Right renal pelvis (tissue), 4 donors: ENCODE measurements at places on chromosomes 7 and 10. TPM values are rescaled to one million over a fixed set of nuclear protein-coding genes. Genes with fewer than 3 reads are reported as not detected.

- DNase-seq, result peak; percentile 17
Measured at GRCh38 chr7:21504021-21504420, 38.8 kb upstream of the DNAH11 start.

DNA sequence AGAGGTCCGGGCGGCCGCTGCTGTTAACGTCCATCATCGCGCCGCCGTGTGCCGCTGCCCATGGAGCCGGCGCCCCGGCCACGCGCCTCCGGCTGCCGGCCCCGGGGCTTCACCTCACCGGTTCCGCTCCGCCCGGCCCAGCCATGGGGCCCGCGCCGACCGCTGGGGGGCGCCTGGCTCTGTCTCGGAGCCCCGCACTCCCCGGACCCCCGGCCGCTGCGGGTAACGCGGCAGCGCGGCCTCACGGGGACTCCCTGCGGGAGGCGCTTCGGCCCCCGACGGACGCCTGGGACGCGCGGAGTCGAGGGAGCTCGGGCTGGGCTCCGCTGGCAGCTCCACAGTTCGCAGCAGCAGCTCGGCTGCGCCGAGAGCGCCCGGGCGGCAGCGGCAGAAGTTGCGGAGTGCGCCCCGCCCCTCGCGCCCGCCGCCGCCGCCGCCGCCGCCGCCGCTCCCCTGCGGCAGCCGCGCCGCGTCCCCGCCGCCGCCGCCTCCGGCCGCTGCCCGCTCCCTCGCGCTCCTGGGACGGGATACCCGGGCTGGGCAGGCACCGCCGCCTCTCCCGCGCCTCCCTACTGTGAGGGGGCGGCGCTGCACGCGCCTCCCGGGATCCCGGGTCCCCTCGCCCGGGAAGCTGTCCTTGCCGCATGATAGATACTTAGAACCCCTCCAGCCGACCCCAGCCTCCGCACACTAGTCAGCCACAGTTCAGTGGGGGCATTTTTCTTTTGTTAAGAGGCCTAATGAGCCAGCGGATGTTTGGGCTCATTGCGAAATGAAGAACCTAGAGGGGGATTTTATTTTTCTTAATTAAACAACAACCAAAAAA lies at the start of gene HTR7:
TSS of gene HTR7 (minus strand) at position 405 of the 826 bp plus-strand sequence. CDS start at position 37, 368 bp downstream.
- peak; percentile 36 for DNase-seq

GRCh38 chr7:101906291-101907240 lies 89.1 kb downstream of the CUX1 start:
- DNase-seq, result no peak

DNA sequence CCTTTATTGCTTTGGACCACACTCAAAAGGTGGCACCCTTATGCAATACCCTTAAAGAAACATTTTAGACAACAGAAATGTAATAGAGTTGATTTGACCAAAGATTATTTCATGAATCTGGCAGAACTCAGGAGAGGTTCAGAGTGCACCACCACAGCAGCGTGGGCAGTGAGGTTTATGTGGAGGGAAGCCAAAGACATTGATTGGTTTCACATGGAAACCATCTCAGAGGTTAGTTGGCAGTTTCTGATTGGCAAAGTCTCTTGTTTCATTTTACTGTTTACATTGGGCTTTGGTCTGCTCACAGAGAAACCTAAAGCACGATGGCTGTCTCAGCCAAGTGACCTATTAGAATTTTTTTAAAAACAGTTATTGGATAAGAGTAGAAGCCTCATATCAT lies 101.3 kb downstream of the SDHAF3 start:
- DNase-seq, result no peak

DNA sequence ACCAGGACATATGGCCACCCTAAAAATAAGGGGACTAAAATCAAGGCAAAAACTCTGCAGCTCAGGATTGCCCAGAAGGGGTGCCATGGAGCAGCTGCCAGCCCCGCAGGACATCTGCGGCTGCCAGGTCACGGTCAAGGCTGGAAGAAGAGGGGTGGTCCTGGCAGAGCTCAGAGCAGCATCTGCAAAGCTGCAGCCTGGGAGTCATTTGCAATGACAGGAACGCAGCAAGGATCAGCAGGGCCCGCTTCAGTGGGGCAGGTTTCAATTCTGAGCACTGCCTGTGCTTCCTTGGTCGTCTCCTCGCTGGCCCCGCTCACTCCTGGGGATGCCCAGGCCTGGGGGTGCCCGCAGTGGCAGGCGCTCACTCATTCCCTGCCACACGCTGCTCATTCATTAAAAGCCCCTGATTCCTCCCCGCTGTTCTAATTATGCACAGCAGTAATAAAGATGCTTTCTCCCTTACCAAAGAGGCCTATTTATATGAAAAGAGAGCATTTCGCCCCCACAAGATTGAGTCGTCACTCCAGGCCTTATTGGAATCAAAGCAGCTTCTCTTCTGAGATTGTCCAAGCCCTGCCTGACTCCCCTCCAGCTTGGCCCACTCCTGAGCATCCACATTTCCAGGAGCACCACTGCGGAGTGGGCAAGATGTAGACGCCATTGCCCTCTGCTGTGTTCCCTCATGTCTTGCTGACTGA lies 4.6 kb downstream of the HSPA12A start:
- no peak for DNase-seq

- DNase-seq, result no peak
Measured at GRCh38 chr7:14432924-14433323, 443.5 kb upstream of the ETV1 start.

GRCh38 chr7:128410451-128410753 lies 620 bp upstream of the IMPDH1 start:
- DNase-seq, result no peak

GRCh38 chr10:11261143-11261542 lies 243.5 kb downstream of the CELF2 start:
- DNase-seq, result no peak

- no peak for DNase-seq
Measured at GRCh38 chr7:81767926-81768325, 1.9 kb downstream of the HGF start.

DNA sequence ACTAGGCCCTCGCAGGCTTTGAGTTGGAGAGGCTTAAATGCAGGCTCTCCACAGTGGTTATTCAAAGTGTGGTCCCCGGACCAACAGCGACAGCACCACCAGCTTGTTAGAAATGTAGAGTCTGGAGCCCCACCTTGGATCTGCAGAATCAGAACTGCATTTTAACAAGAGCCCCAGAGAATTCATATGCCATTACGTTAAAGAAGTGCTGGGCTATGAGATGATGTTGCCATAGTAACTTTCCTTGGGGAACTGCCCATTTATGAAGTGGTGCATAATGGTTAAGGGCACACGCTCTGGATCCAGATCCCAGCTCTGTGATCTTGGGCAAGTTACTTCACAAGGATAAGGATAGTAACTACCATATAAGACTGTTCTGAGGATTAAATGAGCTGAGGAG lies 48.9 kb downstream of the ZCCHC24 start:
- no peak for DNase-seq

GRCh38 chr10:28812384-28813372 lies 135.4 kb downstream of the BAMBI start:
- no peak for DNase-seq

- DNase-seq, result no peak
Measured at GRCh38 chr10:132388891-132389432, 8.0 kb upstream of the PWWP2B start.

The NRG3 gene
- 14.3 TPM for polyA plus RNA-seq

The TMEM178B gene
- polyA plus RNA-seq, result 0.19 TPM

The TFEC gene
- 44.0 TPM for polyA plus RNA-seq
